ENCODE measurements at places on chromosomes 7 and 10. TPM values are rescaled to one million over a fixed set of nuclear protein-coding genes. Genes with fewer than 3 reads are reported as not detected.

The PMS2 gene
- polyA plus RNA-seq = 21.7 TPM

The DLX6 gene
- not detected for polyA plus RNA-seq

GRCh38 chr7:132666774-132667172, 90.5 kb upstream of the PLXNA4 start:
- no peaks in the 10 kb centered on the region for H3K27me3 ChIP-seq
- no peak overlapping the region for H3K4me3 ChIP-seq
- no peaks in the 10 kb centered on the region for H3K36me3 ChIP-seq
- no peaks in the 10 kb centered on the region for H3K4me1 ChIP-seq
- H3K27ac ChIP-seq = no peak overlapping the region

DNA sequence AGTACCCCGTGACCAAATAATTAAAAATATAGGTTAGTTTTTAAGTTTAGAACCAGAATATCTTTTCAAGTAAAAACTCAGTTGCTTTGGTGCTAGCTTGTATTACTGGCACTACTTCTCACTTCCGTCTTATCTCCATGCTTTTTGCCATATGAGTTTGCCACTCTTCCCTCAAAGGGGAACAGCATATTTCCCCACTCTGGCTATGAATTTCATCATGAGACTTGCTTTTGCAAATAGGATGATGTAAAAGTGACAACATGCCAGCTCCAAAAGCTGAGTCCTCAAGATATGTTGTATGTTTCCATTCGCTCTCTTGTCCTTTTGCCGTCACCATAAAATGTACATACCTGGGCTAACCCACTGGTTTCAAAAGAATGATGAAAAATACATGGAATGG, 178.1 kb upstream of the SEMA3A start:
- H3K4me3 ChIP-seq = no peak overlapping the region
- no peak for DNase-seq
- H3K36me3 ChIP-seq = no peaks in the 10 kb centered on the region
- no peaks in the 10 kb centered on the region for H3K27me3 ChIP-seq
- H3K4me1 ChIP-seq = no peaks in the 10 kb centered on the region

DNA sequence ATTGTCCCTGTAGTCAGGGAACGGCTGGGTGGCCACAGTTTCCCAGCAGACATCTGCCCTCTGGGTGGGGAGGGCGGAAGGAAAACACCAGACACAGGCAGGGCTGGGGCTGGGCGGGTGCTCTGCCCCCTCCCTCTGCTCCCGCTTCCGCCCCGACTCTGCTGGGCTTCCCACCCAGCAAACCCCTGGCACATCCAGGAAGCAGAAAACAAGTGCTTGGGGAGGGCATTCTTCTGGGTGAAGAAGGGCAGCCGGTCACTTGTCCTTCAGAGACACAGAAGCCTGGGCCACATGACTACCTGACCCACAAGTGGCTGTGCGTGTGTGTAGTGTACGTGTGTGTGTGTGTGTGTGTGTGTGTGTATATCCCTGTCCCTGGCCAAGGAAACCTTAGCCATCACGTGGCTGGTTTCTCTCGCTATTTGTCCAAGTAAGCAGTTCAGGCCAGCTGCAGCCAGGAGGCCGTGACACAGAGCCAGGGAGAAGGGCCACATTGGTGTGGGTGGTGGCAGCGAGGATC, 77.9 kb downstream of the ZMIZ1 start:
- DNase-seq = no peak
- H3K27me3 ChIP-seq = no peaks in the 10 kb centered on the region
- peak overlapping the region; percentile 61 for H3K27ac ChIP-seq
- H3K36me3 ChIP-seq = peaks cover 79% of the 10 kb centered on the region
- H3K4me1 ChIP-seq = peaks cover 99% of the 10 kb centered on the region

- no peaks in the 10 kb centered on the region for H3K36me3 ChIP-seq
- H3K4me1 ChIP-seq = no peaks in the 10 kb centered on the region
- no peaks in the 10 kb centered on the region for H3K27me3 ChIP-seq
- peak; percentile 24 for DNase-seq
Observed at GRCh38 chr7:150685219-150686029, at the start of gene GIMAP2. GIMAP2 (plus strand) TSS chr7:150685706; CDS start chr7:150687060, 1,354 bp downstream.

GRCh38 chr7:142887282-142888015, 1.9 kb upstream of the TRPV6 start:
- H3K27me3 ChIP-seq = no peaks in the 10 kb centered on the region
- no peak overlapping the region for H3K4me3 ChIP-seq
- no peak for DNase-seq
- H3K27ac ChIP-seq = no peak overlapping the region
- no peaks in the 10 kb centered on the region for H3K4me1 ChIP-seq
